ENCODE measurements at places on chromosomes 16 and 17.

DNA sequence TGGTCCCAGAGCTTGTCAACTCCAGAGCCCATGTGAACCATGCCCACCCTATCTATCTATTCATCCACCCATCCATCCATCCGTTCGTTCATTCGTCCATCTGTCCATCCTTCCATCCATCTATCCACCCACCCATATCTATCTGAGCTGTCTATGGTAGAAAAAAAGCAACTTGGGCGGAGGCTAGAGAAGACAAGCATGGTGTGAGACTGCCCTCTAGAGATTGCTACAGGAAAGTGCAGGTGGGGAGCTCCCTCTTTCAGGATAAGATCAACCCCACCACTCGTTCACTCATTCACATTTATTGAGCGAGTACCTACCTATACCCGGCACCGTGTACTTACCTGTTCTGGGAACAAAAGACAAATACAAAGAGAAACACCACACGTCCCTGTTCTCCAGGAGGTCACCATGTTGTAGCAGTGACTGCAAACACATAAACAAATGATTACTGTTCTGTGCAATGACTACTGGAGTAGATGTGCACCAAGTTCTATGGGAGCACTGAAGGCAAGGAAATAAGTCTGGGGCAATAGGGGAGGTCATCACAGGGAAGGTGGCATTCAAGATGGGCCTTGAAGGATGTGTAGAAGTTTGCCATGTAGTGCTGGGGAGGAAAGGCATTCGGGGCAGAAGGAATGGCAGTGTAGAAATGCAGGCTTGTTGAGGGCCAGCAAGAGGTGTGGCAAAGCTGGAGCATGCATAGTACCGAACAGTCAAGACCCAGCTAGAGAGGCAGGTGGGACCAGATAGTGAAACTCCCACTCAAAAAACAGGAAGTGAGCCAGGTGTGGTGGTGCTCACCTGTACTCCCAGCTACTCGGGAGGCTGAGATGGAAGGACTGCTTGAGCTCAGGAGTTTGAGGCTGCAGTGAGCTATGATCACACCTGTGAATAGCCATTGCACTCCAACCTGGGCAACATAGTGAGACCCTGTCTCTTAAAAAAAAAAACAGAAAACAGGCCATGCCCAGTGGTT lies 13.4 kb upstream of the ATP5MC1 start:
- DNase-seq, result peak; percentile 38

DNA sequence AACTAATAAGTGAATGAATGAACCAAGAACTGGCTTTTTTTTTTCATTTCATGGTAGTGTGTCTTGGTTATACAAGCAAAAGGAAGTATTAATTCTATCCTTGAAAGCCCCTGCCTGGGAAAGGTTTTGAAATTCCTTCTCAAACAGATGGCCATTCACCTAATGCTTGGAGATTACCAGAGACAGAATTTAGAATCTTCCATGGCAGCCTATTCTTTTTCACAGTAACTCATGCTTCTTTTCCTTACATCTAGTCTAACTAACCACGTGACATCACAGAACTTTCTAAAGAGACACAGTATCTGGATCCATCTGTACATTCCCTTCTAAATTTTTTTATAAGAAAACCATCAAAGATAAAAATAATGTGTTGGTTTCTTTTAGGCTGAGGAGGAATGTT lies 151.6 kb downstream of the FTO start:
- no peak for DNase-seq

DNA sequence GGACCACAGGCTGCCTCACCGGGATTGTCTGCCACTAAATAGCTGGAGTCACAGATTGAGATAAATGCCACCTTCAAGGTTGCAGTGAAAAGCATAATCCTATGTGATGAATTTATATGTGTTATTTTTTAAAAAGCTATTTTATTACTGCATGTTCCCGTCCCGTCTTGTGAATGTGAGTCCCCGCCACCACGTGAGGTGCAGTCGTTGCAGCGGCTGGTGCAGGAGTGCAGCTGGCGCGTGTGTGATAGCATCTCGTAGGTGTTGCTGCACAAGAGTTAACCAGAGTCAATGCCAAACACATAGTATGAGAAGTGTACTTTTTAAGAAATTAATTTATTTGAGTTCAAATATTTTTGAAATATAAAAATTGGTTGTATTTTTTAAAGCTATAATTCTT lies 12.5 kb downstream of the SMCR8 start:
- DNase-seq, result no peak

DNA sequence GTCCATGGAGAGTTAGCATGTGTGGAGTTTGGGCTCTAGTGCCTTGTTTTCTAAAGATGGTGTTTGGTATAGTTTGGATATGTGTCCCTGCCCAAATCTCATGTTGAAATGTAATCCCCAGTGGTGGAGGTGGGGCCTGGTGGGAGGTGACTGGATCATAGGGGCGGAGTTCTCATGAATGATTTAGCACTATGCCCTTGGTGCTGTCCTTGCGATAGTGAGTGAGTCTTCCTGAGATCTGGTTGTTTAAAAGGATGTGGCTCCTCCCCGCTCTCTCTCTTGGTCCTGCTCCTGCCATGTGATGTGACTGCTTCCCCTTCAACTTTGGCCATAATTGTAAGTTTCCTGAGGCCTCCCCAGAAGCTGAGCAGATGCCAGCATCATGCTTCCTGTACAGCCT lies 8.9 kb upstream of the ZNF19 start:
- DNase-seq, result no peak

DNA sequence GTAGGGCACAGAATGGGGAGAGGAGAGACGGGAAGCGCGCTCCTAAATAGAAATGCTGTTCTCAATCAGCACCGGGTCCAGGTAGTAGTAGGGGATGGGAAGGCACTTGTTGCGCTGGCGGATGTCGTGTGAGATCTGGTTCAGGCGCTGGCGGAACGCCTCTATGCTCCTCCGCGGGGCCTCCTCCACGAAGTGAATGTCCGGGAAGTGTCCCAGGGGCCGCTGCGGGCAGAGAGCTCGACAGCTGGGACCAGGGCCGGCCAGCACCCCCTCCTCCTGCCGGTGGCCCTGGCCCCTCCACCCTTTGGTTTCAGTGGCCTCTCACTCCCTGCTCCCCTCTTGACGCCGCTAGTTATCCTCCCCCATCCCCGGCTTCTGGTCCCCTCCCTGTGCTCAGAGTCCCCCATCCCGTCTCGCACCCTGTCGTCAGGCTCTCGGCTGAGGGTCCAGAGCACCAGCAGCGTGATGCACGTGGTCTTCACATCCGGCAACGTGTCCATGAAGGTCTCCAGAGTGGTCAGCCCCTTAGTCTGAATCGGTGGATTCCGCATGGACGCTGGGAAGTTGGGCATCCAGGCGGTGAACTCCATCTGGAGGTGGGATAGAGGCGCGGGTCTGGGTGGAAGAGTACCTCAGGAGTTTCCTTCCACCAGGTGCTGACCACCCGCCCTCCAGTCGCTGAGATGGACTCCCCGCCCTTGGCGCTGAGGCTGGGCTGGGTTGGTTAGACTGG lies 14.6 kb downstream of the ALOX12B start:
- DNase-seq, result peak; percentile 30

DNA sequence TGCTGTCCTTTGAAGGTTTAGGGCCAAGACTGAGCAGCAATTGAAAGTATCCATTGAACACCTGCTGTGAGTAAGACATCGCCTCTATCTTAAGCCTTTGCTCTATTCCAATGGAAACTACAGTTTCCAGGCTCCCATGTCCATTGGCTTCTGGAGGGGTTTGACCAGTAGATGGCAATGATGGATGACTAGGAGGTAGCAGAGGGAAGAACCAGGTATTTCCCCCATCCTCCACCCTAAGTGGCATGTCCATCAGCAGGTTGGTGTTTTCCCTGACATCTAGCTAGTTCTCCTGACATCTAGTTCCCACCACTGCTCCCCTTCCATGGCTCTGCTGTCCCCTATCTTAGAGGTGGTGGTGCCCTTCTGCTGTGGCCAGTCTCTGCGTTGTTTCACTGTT lies 58.7 kb downstream of the CENPV start:
- no peak for DNase-seq

- DNase-seq, result peak; percentile 93
Observed at GRCh38 chr17:73304971-73305812, 6.6 kb downstream of the CDC42EP4 start.

- no peak for DNase-seq
Observed at GRCh38 chr16:11401161-11402050, 56.1 kb downstream of the RMI2 start.

- no peak for DNase-seq
Observed at GRCh38 chr17:81821147-81821546, 11.9 kb downstream of the MCRIP1 start.

- no peak for DNase-seq
Observed at GRCh38 chr16:61681673-61682072, 354.6 kb downstream of the CDH8 start.

DNA sequence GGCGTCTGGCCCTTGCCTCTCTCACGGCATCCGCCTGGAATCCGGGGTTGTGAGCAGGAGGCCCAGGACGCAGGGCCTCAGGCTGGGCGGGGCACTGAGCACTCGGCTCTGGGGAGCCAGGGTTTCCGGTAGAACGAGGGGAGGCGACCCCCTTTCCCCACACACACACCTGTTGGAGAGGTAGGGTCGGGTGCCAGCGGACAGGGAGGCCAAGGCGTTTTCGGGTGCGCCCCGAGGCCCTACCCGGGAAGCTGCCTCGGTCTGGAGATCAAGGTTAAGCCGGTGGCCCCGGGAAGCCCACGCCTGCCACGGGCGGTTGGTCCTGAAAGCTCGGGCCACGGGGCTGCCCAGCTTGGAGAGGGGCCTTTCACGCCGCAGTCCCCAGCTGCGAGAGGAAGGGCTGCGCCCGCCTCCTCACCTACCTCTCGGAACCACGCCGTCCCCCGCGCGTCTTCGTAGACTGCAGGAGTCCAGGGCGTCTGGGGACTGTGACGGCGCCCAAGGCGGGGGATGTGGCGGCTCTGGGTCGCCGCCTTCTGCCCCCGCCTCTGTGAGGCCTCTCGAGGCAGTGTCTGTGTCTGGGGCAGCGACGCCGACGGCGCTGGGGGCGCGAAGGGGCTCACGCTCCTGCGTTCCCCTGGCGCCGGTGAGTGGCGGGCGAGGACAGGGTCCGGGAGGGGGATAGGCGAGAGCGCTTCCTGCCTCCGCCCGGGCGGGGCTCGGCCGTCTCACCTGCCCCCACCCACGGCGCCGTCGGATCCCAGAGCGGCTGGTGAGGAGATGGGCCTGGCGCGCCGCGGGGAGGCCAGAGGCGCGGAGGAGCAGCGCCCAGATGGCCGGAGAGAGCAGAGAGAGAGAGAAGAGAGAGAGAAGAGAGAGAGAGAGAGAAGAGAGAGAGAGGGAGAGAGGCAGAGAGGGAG lies 20.3 kb upstream of the HOXB9 start:
- DNase-seq, result no peak

DNA sequence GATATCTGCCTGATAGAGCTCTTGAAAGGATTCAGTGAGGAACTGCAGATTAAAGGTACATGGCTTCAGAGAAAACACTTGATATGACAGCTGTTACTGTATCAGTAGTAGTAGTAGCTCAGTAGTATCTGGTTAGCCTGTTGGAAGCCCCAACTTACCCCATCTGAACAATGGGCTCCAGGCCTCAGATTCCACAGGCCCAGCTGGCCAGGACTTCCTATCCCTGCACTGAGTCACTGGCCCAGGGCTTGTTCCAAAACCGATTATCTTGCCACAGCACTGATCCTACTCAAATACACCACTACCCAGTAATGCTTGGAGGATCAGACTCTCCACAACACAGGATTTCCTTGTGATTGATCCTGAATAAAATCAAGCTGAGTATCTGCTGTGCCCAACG lies 32.6 kb downstream of the DCUN1D3 start:
- DNase-seq, result peak; percentile 55

GRCh38 chr17:7084088-7084487 lies 4.0 kb upstream of the CLEC10A start:
- no peak for DNase-seq

DNA sequence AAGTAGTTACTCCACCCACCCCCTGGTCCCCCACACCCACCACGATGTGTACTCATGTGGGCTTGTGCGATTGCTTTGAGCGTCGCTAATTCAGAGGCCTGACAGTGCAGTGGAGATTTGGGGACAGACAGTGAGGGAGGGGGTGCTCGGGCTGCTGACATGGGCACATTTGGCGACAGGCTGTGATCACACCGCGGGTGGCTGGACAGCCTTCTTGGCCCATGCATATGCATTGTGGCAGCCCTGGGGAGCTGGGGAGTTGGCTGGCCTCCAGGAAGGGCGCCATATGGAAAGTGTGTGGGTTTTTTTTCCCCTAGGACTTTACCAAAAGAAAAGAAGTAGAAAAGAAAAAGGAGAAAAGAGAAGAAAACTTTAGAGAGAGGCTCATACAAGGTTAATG lies 275.5 kb upstream of the N4BP1 start:
- no peak for DNase-seq

GRCh38 chr17:33109336-33110072 lies 117.9 kb downstream of the SPACA3 start:
- DNase-seq, result no peak

DNA sequence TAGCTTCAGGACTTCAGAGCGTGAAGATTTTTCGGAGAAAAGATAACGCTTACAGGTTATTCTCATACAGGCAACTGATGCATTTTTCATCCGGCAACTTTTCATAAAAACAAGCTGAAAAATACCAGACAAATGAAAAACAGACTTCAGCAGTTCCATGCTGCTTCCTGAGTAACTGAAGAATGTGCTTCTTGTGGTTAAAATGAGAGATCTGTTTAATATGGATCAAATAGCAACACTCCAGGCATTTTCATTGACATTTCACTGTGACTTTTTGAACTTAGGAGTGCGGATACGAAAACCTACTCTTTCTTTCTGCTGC lies 705 bp upstream of the PITPNC1 start:
- DNase-seq, result no peak

GRCh38 chr16:80231121-80231520 lies 309.7 kb upstream of the DYNLRB2 start:
- peak; percentile 47 for DNase-seq

GRCh38 chr17:1532836-1533602 lies 16.6 kb upstream of the INPP5K start:
- peak; percentile 28 for DNase-seq

GRCh38 chr17:37483311-37484039 lies 6.2 kb upstream of the DUSP14 start:
- DNase-seq, result peak; percentile 85

- no peak for DNase-seq
Observed at GRCh38 chr16:70679671-70680494, 6.0 kb downstream of the MTSS2 start.

GRCh38 chr17:79026376-79027273 lies 2.7 kb downstream of the C1QTNF1 start:
- DNase-seq, result peak; percentile 70

DNA sequence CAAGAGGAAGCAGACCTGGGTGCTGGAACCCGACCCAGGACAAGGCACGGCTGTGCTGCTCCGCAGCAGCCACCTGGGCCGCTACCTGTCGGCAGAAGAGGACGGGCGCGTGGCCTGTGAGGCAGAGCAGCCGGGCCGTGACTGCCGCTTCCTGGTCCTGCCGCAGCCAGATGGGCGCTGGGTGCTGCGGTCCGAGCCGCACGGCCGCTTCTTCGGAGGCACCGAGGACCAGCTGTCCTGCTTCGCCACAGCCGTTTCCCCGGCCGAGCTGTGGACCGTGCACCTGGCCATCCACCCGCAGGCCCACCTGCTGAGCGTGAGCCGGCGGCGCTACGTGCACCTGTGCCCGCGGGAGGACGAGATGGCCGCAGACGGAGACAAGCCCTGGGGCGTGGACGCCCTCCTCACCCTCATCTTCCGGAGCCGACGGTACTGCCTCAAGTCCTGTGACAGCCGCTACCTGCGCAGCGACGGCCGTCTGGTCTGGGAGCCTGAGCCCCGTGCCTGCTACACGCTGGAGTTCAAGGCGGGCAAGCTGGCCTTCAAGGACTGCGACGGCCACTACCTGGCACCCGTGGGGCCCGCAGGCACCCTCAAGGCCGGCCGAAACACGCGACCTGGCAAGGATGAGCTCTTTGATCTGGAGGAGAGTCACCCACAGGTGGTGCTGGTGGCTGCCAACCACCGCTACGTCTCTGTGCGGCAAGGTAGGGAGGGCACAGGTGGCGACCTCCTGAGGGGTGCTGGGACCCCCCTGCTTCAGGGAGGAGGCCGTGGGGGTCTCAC lies 667 bp downstream of the FSCN2 start:
- no peak for DNase-seq
